ENCODE measurements at places on chromosomes 3 and 15.

- no peak for DNase-seq
These were observed 324.6 kb upstream of the PROK2 start for GRCh38 chr3:72109327-72110259.

DNA sequence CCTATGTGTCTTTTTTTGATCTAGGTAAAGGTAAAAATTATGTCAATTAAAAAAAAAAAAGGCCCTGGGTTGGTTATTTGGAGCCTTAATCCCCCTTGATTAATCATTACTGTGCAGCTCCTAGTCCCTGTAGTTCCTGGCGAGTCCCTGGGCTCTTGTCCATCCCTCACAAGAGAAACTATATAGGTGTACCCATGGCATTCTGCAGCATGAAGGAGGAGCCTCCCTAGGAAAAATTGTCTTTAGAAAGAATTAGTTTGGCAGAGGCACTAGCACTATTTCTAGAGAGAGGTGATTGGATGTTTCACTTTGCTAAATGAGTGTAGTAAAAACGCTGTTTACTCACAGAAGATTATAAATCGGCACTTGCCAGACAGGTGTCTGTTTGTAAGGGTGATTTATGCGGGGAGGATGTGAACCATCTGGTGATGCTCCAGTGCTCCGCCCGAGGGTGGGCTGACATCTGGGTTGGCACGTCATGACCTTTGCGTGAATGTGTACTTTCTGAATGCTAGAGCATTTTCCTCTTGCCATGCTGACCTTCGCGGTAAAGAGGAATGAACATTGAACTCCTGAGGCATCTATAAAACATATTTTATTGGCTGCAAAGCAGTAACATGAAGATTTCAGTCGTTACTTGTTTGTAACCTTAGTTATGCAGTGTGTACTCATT, 12.6 kb downstream of the PLCL2 start:
- peak; percentile 76 for DNase-seq

- DNase-seq: no peak
These were observed 11.6 kb upstream of the EPHB3 start for GRCh38 chr3:184549796-184550577.

DNA sequence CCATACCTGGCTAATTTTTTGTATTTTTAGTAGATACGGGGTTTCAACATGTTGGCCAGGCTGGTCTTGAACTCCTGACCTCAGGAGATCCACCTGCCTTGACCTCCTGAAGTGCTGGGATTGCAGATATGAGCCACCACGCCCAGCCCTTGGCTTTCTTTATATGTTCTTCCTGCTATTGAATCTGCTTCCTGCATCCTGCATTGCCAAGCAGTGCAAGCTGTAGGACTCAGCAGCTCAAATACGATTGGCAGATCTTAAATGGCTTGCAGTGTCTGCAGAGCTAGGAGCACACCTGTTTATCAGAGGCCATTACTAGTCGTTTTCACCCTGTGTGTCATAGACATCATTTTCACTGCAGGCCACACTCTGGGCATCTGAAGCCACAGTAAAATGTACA, 426.2 kb upstream of the PPP2R3A start:
- DNase-seq: no peak

DNA sequence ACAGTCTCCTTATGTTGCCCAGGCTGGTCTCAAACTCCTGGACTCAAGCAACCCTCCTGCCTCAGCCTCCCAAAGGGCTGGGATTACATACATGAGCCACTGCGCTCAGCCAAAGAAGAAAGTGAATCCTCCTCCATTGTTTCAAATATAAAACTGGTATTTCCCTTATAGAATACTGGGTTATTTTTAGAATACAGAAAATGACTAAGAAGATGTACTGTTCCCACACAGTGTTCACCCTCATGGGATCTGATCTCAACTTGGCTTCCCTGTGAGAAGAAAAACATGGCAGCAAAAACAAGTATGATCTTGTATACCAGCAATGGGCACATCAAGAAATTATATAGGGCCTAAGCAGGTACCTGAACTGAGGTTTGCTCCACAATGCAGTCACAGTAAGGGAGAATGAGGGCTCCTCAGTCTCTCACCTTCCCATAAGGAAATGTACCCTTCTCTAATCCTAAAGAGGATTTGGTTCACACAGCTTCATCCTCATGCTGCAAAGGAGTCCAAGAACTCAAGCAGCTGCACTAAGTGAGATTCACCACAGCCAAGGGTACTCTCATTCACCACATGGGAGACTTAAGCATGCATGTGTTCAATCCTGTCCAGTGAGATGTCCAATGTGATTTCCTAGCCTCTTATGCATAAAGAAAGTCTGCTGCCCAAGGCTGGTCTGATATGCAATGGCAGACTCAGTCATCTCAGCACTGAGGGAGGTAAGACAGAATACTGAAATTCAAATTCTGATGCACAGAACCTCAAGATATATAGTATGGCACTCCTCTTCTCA, 25.8 kb downstream of the USP4 start:
- peak; percentile 61 for DNase-seq

- no peak for DNase-seq
These were observed 10.8 kb downstream of the SLC51A start for GRCh38 chr3:196227121-196227561.

DNA sequence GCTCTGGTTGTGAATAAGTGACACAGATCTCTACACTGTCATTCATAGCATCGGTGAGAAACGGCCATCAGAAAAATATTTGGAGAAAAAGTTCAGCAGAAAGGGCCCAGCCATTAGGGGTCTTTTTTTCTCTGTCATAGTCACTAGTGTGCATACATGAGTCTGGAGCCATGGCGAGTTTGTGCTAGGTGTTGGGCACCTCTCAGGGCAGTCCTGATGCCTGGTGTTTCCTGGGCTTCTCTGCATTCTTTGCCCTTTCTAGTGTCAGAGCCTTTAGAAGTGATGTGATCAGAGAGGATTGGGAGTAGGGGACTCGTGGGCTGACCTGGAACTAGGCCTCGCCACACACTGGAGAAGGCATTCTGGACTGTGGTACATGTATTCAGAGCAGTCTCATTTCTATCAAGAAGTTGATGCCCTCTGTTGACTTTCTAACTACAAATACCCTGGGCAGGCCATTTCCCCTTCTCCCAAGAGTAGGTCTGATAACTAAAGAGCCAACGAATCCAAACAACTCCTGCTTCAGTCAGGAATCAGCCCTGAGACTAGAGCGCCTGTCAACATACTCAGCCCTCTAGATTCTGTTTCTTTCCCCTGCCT, 1.6 kb downstream of the KY start:
- no peak for DNase-seq

- DNase-seq: no peak
These were observed 819 bp downstream of the KLHL40 start for GRCh38 chr3:42685891-42686820.

DNA sequence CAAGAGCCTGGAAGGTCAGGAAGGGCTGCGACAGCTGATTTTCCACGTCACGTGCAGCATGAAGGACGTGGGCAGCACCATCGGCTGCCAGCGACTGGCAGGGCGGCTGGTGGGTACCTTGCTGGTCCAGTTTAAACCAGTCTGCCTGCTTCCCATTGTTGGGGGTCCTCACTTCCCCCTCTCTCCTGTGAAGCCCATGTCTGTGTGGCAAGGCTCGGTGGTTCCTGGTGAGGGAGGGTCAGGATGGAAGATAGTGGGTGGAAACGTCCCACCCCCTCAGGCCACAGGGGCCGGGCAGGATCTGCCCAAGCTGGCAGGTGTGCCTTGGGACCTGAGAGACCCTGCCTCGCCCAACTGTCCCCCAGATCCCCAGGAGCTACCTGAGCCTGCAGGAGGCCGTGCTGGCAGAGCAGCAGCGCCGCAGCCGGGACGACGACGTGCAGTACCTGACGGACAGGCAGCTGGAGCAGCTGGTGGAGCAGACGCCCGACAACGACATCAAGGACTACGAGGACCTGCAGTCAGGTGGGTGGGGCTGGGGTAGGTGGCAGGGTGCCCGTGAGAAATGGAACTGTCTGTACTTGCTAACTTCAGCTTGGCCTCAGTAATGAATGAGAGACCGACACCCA, 108.2 kb downstream of the LRRK1 start:
- no peak for DNase-seq

DNA sequence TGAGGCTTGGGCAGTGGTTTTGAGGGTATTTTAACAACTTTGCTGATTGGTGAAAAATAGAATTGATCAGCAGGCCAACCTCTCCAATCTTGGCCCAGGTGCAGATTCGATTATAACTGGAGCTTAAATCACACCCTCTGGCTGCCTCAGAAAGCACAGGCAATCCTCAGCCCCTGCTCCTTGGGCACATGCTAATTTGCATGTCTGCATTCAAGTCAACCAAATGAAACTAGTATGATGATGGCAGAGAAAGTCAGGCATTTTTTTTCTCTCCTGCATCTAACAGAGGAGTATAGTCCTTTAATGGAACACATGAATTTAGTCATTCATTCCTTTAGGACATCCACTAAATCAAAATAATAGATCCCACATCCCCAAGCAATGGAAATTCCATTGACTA, 16.8 kb upstream of the NMNAT3 start:
- no peak for DNase-seq

GRCh38 chr3:87320756-87321626, 44.6 kb upstream of the POU1F1 start:
- DNase-seq: no peak

DNA sequence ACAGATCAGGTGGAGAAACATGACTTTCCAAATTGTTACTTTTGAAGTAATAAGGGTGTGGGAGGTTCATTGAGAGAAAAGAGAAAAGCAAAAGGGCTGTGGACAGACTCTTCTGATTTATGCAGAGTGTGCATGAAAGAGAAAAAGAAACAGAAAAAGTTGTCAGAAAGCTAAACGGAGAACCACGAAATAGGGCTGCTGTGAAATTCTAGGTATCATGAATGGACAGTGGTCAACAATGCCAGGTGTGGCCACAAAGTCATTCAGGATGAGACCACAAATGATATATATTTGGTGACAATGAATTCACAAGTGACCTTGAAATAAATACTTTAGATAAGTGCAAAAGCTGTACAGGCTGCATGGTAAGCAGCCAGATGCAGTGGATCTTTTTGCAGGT, 170.1 kb downstream of the IL5RA start:
- peak; percentile 76 for DNase-seq

DNA sequence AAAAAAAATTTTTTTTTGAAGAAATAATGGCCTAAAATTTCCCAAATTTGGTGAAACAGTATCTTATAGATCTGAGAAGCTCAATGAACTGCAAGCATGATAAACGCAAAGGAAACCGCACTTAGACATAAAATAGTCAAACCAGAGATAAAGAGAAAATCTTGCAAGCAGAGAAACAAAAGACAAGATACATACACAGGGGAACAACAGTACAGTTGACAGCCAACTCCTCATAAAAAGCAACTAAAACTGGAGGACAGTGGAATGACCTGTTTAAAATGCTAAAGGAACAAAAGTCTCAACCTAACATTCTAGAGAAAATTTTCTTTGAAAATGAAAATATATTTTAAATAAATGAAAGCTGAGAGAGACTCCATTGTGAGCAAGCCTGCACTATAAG, 107.5 kb downstream of the RASA2 start:
- no peak for DNase-seq
